ENCODE measurements at places on chromosomes 13 and 19.
A peak's percentile ranks its signal among the peaks of the same experiment; 100 is the strongest.

GRCh38 chr13:110652231-110652730, 36.9 kb downstream of the NAXD start:
- DNase-seq: no peak

DNA sequence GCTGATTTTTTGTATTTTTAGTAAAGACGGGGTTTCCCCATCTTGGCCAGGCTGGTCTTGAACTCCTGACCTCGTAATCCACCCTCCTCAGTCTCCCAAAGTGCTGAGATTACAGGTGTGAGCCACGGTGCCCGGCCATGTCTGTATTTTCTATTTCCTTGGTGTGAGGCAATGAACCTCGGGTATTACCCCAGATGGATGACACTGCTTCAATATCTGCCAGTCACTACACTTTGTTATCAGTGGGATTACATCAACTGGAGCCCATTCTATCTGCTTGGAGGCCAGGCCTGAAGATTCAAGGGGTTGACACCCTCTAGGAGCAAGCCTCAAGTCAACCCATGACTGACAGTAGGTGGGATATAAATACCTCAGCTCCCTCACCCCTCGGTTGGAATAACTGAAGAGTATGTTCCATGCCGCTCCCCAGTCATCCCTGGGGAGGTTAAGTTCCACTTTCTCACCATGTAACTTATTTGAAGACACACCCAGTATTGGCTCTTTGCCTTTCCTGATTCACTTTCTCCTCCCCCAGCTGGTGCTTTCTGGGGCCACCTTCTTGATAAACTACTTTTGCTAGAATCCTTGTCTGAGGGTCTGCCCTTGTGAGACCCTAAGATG, 992 bp upstream of the ADGRE1 start:
- no peak for DNase-seq

DNA sequence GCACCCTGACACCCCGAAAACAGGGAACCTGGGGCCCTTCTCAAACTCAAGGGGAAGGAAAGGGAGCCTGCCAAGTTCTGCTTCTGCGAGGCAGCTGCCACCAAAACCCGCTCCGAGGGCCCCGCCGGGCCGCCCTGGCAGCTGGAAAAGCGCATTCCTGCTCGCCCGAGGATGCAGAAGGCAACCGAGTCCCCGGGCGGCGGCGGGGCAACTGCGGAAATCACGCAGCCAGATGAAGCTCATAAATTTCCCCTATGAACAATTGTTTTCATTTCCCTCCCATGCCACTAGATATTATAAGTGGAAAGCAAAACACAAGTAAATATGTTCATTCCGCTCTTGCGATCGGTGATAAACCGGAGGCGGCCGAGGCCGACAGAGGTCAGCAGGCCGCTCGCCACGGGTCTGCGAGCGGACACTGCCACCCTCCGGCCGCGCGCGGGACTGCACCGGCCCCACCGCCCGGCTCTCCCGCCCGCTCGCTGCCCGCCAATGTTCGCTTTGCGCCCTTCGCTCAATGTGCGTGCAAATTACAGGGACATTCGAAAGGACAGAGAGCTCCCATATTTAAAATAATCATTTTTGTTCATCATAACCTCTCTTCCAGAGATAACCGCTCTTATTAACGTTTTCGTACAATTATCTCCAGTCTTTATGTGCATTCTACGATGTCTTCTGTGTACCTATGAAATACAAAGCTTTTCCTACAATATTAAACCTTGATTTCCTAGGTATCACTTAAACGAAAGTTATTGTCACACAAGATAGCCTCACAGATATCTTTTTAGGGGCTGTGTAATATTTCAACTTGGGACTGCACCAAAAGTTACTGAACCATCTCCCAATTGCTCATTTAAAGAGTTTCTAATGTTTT, 120.8 kb upstream of the ZNF507 start:
- DNase-seq: peak; percentile 47

GRCh38 chr13:64510747-64511146, 2719.4 kb downstream of the PCDH9 start:
- DNase-seq: no peak

DNA sequence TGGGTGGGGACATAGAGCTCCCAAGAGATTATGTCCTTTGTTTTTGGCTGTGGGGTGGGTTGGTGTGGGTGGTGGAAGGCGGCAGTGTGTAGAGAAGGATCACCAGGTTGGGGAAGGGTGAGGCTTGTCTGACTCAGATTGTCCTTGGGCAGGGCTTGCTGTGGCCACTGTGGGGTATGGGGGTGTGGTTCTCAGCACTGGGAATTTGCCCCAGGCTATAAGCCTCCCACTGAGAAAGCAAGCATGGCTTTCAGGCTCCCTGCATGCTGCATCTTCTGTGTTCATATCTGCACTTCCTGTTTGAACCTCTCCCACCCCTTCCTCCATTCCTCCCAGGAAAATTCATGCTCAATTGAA, 34.9 kb downstream of the DNAJC15 start:
- no peak for DNase-seq

DNA sequence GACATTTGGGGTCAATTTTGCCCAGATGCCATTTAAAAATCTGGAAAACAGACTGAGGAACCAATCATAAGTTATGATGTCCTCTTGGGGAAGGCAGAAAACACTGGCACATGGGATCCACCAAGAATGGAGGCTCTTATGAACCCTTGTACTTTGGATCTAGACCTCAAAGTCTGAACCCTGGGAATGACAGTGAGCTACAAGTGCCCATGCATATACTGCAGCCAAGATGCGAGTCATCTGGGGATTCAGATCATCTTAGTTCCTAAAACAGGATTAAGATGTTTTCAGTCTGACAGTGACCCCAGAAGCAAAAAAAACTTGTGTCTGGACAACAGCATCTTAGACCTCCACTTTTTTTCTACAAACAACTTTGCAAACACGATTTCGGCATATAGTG, 100.2 kb upstream of the SIAH3 start:
- DNase-seq: no peak

GRCh38 chr19:51903192-51903591, 1.6 kb downstream of the ZNF649 start:
- no peak for DNase-seq

- DNase-seq: peak; percentile 10
Measured at GRCh38 chr13:102236830-102237229, 165.0 kb downstream of the FGF14 start.

DNA sequence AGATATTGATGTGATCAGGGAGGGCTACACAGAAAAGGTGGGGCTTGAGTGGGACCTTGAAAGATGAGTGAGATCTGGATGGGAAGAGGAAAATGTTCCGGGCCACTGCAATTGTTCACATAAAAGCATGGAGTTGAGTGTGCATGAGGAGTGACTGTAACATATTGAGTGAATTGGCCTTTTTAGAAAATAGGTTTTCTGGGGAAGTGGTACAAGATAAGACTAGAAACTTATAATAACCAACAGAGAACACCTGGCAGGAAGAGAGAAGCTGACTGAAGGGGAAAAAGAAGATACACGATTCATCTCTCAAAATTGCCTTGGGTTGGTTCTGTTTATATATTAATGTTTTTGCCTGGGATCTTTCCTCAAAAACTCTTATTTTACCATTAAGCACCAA, 32.2 kb downstream of the SLC10A2 start:
- no peak for DNase-seq

- DNase-seq: peak; percentile 99
Measured at GRCh38 chr19:47863514-47863936, 4.5 kb downstream of the TPRX2 start.

- DNase-seq: no peak
Measured at GRCh38 chr19:7942981-7943443, 454 bp downstream of the TIMM44 start.

GRCh38 chr19:45439569-45440258, 16.0 kb upstream of the ERCC1 start:
- peak; percentile 78 for DNase-seq

DNA sequence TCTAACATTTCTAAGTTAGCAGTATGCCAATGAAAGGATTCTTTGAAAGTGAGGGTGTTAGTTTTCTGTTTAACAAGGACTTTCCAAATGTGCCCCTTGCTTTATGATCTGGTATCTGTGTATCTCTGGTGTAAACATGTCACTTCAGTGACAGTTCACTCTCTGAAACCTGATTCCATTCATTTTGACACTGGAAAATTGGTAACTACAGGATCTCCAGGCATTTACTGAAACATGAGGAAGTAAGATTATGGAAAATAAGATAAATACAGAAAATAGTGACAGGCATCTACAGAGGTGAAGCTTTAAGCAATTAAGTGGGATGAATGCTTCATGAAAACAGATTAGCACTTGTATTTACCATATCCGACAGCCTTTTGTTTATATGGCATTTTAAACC, 101.6 kb upstream of the MYO16 start:
- DNase-seq: no peak

DNA sequence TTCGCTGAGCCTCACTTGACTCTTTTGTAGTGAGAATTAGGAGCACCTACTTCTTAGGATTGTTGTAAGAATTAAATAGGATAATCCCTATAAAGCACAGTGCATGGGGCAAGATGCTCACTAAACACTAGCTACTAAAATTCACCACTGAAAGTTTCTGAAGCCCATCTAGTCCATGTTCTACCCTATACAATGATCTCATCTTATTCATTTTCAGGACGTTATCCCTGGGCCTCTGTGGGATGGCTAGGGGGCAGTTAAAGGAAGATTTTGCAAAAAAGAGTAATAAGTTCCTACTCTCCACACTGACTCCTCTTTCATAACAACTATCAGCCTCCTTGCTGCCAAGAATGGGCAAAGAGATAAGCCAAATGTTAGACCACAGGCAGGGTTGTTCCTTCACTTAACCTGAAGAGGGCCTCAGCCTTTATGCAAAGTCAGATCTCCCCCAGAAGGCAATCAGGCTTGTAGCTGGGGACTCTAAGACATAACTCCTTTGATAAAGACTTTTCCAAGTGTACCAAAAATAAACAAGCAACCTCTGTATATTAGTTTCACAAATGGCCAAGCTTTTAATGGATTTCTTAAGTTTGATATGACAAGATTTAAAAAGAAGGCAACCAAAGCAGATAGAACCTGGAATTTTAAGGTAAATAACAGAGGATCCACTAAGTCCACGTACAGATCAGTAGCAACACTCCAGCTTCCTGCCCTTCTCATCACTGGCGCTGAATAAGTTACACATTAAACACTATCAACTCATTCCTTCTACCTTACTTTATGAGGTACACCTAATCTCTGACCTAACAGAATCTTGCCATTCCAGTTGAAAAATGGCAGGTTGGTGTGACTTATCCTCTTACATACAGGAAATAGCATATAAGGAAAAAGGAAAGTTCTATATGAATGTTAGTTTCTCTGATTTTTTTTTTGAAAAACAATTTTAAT, 44.4 kb downstream of the ELF1 start:
- DNase-seq: peak; percentile 9

DNA sequence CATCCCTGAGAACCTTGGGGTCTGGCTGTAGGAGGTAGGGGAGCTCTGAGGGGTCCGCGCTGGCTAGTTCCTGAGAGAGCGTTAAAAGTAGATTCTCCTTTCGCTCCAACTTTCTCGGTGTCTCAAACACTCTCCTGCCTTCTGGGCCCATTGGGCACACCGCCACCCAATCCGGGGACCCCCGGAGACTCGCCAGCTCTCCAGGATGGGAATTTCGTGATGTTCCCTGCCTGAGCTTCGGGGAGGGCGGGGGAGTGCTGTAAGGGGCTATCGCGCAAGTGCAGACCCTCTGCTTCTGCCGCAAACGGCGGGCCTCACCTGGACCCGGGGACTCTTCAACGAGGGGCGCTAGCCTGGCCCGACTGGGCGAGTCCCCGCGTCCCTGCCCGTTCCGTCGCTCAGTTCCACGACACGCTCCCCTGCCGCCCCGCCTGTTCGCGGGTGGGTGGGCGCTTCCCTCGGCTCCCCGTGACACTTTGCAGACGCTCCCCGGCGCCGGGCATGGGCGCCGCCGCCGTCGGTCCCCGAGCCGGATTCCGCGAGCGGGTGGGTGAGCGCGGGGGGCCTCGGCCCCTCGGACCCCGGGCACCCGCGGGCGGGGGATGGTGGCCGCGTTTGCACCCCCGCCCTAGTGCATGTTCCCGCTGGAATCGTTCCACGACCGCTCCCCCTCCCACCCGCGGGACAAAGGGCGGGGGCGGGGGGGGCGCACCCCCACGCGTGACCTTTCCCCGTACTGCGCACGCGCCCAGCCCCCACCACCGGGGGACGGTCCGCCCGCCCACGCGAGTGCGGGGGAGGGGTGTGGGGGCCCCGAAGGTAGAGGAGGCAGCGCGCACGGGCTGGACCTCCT, at the start of gene CCDC106:
Gene CCDC106, plus strand, starts transcription at position 481 of the 853 bp plus-strand sequence. CDS start 835 bp downstream, outside the sequence.
- peak; percentile 83 for DNase-seq

DNA sequence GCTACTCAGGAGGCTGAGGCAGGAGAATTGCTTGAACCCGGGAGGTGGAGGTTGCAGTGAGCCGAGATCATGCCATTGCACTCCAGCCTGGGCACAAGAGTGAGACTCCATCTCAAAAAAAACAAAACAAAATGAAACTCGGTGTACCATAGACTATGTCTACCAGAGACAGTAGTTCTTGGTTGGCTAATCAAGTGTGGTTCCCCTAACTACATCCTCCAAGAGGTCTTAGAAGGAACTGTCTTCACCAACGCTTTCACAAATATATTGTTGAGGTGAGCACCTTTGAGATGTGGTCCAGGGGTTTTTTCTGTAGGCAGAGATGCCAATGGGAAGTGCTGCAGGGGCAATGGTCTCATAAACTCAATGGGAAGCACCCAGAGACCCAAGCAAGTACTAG, 48.0 kb downstream of the RFC3 start:
- no peak for DNase-seq

DNA sequence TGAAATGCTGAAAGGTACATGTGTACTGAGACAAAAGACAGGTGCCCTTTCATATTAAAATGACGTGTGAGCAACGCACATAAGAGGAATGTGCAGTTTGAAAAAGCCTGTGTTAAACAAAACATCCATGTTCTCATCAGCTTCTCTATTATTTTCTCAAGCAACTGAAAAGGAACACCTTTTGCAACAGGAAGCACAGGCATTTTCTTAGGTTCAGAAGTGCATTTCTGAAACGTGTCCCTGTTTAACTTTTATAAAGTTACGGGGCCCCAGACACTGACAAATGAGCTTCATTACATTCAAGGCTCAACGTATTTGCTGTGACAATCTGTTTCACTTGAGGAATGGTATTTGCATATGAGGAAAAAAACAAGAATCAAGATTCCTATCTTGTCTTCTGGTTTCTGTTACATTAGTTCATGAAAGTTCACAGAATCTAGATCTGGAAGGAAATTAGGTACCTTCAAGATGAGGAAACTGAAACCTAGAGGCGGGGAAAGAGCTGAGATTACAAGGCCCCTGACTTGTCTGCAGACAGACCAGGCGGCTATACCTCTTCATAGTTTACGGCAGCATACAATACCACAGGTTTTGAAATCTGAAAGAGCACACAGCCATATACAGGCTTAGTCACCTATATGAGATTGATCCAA, 431.7 kb downstream of the KLF12 start:
- no peak for DNase-seq

GRCh38 chr13:45063261-45063860, 56.9 kb upstream of the GTF2F2 start:
- no peak for DNase-seq

- DNase-seq: no peak
Measured at GRCh38 chr19:10708291-10708690, 7.1 kb downstream of the QTRT1 start.

- peak; percentile 86 for DNase-seq
Measured at GRCh38 chr13:33207615-33207961, 78.0 kb downstream of the STARD13 start.
